ENCODE measurements at places on chromosomes 4 and X.

DNA sequence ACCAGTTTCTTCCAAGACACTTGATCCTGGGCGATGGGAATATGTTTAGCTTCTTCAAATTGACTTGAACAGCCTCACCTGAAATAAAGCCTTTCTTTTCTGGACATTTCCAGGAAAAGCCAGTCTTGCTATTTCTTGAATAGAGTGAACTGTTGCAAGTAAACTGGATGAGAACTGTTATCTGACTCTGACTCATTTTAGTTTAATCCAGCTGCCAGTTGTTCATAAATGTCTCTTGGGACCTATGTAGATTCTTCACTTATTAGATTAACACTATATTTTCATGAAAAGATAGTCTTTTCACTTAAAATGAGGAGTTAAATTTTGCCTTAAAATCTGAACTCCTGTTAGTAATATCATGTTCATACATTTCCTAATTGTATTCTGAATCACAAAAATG lies 615.4 kb upstream of the GALNT7 start:
- no peak for DNase-seq

DNA sequence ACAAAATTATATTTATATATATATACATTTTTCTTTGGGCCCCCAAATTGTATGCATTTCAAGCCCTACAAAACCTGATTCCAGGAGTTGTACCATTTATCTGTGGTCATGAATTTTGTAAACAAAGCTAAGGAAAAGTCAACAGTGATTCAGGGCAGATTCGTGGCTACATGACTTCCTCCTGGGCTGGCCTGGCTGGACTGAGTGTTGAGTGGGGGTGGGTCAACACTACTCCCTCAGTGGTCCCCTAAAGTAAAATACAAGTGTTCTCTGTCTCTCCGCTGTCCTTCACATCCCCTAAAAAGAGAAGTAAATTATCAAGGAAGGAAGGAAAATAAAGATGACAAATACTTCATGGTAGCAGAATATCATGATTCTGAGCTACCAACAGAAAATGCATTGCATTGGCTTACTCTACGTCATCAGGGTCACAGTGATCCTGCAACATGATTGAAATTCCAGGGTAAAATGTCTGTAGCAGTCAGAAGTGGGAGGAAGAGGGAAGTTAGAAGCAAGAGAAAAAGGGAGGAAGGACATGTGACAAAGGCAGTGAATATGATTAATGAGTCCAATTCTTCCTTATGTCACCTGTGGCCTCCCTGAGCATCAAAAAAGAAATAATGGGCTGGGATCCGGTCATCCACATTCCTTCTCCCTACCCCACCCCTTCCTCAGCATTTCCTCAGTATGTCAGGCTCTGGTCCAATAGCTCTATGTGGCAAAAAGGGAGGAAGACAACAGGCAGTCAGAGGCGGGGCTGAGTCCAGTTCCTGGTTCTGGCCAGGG lies 42.4 kb upstream of the MYOZ2 start:
- DNase-seq: no peak

DNA sequence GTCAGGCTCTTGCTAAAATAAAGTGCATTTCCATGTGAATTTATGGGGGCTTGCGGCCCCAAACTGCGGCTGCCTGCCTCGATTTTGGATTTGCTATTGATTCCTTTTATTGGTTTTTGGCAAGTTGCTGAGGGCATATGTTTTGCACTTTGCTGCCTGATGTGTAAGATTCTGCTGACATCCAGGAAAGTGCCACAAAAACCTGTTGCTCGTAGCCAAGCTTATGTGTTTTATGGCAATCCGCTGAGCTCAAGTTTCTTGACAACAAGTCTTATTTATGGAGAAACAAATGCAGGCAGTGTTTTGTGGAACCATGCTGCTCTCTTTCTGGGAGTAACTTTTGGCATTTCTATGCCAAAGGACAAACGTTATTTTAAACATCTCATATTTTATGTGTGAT lies 97.3 kb upstream of the DDIT4L start:
- no peak for DNase-seq

DNA sequence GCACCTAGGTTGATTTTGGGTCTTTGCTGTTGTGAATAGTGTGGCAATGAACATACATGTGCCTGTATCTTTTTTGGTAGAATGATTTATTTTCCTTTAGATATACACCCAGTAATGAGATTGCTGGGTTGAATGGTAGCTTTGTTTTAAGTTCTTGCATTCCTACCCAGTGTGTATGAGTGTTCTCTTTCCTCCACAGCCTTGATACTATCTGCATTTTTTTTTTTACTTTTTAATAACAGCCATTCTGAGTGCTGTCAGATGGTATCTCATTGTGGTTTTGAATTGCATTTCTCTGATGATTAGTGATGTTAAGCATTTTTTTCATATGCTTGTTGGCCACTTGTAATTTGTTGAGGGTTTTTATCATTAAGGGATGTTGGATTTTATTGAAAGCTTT lies 351.8 kb upstream of the GNPDA2 start:
- no peak for DNase-seq

GRCh38 chrX:115560211-115560977 lies 580 bp upstream of the PLS3 start:
- DNase-seq: no peak

GRCh38 chr4:162164906-162165510 lies 1.2 kb upstream of the FSTL5 start:
- DNase-seq: no peak

GRCh38 chrX:134694333-134695322 lies 36.4 kb upstream of the PLAC1 start:
- no peak for DNase-seq

DNA sequence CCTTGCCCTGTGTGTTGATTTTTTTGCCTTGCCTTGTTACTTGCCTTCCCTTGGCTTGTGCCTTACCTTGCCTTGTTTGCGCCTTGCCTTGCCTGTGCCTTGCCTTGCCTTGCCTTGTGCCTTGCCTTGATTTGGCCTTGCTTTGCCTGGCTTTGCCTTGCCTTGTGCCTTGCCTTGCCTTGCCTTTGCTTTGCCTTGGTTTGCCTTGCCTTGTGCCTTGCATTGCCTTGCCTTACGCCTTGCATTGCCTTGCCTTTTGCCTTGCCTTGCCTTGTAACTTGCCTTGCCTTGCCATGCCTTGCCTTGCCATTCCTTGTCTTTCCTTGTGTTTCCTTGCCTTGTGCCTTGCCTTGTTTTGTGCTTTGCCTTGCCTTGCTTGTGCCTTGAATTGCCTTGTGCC lies 94.6 kb downstream of the TAB3 start:
- no peak for DNase-seq

All from activated CD4-positive, alpha-beta T cell treated with anti-CD3 and anti-CD28 coated beads for 36 hours (primary cell).